Suppressor macrophage treated with lipopolysaccharide for 4 hours (primary cell): ENCODE measurements at places on chromosomes 7 and 10.

GRCh38 chr10:124671486-124672075, 72.6 kb downstream of the FAM53B start:
- peak; percentile 80 for DNase-seq

- DNase-seq: no peak
Observed at GRCh38 chr10:103669243-103669929, 175.9 kb downstream of the NEURL1 start.

- no peak for DNase-seq
Observed at GRCh38 chr10:93280121-93280698, 201.9 kb downstream of the MYOF start.

- no peak for DNase-seq
Observed at GRCh38 chr10:122143238-122143841, 127.8 kb upstream of the BTBD16 start.

DNA sequence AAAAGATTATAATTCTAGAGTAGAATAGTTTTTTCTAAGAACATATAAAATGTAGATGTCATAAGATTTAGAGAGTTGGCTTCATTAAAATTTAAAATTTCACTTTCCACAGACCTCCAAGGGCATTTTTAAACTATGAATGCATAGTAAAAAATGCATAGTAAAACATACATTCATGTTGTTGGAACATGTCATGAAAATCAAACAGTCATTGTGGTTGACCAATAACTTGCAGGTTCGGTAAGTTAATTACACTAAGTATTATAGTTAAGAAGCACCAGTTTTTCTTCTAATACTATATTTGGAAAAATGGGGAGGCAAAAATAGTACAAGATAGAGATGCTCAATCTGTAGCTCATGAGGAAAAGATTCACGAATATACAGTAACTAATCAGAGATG, 61.5 kb upstream of the MACROH2A2 start:
- no peak for DNase-seq

- DNase-seq: no peak
Observed at GRCh38 chr7:53428045-53428444, 392.6 kb downstream of the POM121L12 start.

GRCh38 chr10:116143673-116144222, 129.3 kb downstream of the GFRA1 start:
- no peak for DNase-seq

DNA sequence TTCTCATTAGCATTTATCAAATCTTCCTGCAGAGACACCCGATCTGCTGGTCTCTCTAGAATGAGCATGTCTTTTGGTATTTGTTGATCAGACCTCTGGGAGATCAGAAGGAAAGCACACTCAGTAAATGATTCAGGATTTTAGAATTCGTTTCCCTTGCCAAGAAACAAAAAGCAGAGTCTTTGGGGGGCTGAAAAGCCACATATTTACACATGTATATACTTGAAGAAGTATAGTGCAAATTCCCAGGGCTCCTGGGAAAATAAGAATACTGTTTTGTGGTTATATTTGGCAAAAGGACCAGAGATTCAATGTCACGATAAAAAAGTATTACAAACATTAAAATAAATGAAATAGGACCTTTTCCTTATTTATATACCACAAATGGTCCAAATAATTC, 100.2 kb downstream of the AGMO start:
- no peak for DNase-seq
